ENCODE measurements at places on chromosomes 3 and 15.
A peak's percentile ranks its signal among the peaks of the same experiment; 100 is the strongest.

DNA sequence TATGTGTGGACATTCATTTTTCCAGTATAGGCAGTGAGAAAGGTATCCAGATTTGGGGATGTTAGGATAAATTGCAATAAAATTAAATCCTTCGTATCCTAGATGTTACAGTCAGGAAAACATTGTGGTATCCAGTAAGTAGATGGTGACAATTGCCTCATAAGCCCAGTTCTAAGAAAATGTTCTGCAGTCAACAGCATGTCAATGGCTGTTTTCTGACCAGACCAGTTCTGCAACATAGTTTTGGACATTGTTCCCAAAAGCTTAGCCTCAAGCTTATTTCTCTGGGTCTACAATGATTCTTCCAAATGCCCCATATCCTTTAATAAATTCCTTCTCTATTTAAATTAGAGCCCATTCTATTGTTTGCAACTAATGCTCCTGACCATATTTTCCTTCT lies 480.7 kb downstream of the FHIT start:
- H3K27me3 ChIP-seq: no peaks in the 10 kb centered on the region
- no peak overlapping the region for H3K4me3 ChIP-seq
- no peaks in the 10 kb centered on the region for H3K4me1 ChIP-seq
- no peak overlapping the region for H3K27ac ChIP-seq

DNA sequence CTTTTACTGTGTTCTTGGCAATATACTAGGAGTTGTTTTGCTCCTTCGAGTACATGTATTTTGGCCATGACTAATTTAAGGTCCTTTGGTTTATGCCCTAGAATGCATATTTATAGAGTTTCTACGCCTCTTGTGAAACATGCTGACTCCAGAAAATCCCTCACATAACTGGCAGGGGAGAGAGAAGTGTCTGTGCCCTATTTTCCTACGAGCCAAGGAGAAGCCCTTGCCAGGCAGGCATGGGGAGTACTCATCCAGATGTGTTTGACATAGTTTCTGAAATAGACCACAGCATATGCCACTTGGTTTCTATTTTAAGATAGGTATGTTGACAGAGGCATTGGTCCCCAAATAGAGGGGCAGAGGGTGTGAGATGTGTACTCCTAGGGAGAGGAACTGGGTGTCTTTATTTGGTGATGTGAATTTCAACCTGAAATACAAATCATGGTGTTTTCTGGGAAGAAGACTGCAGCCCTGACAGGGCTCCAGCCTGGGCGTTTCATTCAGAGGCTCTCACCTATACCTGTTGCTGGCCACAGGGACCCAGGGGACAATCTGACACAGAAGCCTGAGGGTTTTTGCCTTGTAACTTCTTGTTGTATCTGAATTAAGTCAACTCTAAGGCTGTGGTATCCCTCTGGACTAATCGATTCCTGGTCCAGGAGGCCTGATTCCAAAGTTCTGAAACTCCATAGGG lies 267.8 kb upstream of the C2CD4B start:
- no peaks in the 10 kb centered on the region for H3K27me3 ChIP-seq
- no peak overlapping the region for H3K4me3 ChIP-seq
- DNase-seq: no peak
- H3K27ac ChIP-seq: no peak overlapping the region
- H3K36me3 ChIP-seq: no peaks in the 10 kb centered on the region

GRCh38 chr3:69108811-69109210 lies 13.6 kb downstream of the LMOD3 start:
- DNase-seq: no peak
- H3K4me3 ChIP-seq: no peak overlapping the region
- peaks cover 20% of the 10 kb centered on the region for H3K36me3 ChIP-seq
- peaks cover 10% of the 10 kb centered on the region for H3K4me1 ChIP-seq
- peak overlapping the region; percentile 59 for H3K27ac ChIP-seq
- H3K27me3 ChIP-seq: no peaks in the 10 kb centered on the region

GRCh38 chr15:28896951-28897350 lies 11.2 kb downstream of the APBA2 start:
- no peaks in the 10 kb centered on the region for H3K27me3 ChIP-seq
- no peaks in the 10 kb centered on the region for H3K36me3 ChIP-seq
- no peak for DNase-seq
- no peaks in the 10 kb centered on the region for H3K4me1 ChIP-seq
- H3K27ac ChIP-seq: no peak overlapping the region

DNA sequence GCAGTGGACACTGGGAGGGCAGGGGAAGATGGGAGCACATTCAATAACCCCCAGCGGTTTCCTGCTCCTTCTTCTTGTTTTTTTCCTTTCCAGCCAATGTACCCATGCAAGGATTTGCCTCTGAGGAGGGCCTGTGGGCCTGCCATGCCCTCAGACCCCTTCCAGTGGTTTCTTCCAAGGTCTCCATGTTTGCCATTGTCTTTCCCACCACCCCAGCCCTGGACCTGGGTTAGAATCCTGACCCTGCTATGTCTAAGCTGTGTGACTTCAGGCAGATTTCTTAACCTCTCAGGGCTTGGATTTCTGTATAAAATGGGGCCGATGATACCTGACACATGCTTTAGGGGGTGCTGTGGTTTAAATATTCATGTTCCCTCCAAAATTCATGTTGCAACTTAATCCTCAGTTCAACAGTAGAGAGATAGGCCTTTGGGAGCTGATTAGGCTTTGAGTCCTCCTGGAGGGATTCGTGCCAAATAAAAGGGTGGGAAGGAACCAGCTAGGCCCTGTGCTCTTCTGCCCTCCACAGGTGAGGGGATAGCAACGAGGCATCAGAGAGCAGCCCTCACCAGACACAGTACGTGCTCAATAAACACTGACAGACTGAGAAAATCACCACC lies 46.3 kb upstream of the FLNB start:
- peaks cover 19% of the 10 kb centered on the region for H3K4me1 ChIP-seq
- no peak for DNase-seq
- no peaks in the 10 kb centered on the region for H3K27me3 ChIP-seq
- no peaks in the 10 kb centered on the region for H3K36me3 ChIP-seq
- H3K4me3 ChIP-seq: no peak overlapping the region
- H3K27ac ChIP-seq: no peak overlapping the region

GRCh38 chr3:69324362-69325025 lies 61.4 kb downstream of the FRMD4B start:
- DNase-seq: no peak
- H3K4me3 ChIP-seq: no peak overlapping the region
- peak overlapping the region; percentile 5 for H3K27ac ChIP-seq
- peaks cover 50% of the 10 kb centered on the region for H3K4me1 ChIP-seq
- no peaks in the 10 kb centered on the region for H3K36me3 ChIP-seq

DNA sequence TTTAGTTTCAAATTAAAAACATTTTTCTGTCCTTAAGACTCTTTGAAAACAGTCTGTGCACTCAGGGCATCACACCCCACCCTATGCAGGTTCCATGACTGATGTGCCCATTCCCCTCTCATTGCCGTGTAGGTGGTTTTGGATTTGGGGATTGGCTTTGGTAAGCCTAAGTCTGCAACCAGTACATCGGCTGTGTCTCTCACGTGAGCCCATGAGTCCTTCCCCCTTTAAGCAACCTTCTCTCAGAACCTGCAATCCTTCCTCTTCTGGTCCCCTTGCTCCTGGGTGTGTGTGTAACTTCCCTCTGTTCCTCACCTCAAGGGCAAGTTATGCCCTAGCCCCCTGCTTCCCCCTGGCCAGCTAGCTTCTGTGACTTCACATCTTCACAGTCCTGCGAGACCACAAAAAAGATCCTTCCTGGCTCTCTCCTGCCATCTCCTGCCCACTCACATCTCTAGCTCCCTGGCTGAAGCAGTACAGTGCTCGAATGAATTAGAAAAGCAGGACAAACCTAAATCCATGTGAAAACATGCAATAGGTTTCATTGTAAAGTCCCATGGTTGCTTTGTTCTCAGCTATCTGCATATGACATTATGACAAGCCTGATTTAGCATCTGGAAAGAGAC lies 126.7 kb downstream of the UACA start:
- H3K36me3 ChIP-seq: no peaks in the 10 kb centered on the region
- H3K4me1 ChIP-seq: peaks cover 3% of the 10 kb centered on the region
- H3K4me3 ChIP-seq: no peak overlapping the region
- H3K27me3 ChIP-seq: peaks cover 29% of the 10 kb centered on the region

DNA sequence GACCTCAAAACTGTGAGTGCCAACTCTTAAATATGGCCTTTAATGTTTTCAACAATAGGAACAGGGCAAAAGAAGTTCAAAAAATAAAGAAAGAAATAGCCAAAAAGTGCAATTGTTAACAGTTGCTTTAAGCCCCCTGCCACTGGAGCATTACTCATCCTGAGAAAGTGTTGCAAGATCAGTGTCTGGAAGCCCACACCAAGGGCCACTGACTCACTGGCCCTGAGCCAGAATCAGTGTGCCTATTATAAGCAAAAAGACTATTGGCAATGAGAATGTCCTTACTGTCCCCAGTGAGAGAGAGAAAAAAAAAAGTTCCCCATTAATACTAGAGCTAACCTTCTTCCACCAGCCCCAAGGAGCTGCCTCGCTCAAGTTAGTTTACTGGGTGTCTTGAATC lies 480.1 kb upstream of the ZNF385D start:
- H3K4me1 ChIP-seq: no peaks in the 10 kb centered on the region
- H3K27me3 ChIP-seq: no peaks in the 10 kb centered on the region
- H3K4me3 ChIP-seq: no peak overlapping the region

DNA sequence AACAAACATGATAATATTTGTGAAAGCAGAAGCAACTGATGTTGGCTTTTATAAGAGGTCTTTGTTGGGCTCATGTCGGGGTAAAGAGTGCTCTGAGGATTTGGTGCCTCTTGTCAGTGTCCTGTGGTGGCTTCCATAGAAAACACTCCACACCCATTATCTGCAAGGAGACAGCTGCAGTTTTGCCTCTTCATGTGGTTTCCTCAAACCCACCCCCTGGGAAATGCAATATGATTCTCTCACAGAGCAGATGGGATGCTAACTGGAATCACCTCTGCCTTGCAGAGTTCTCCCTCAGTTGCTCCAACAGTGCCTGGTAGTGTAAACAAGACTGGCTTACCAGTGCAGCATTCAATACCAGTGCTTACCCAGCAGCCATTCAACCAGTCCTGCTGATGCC lies 771.4 kb upstream of the CFAP20DC start:
- no peaks in the 10 kb centered on the region for H3K27me3 ChIP-seq
- no peak for DNase-seq
- H3K4me3 ChIP-seq: no peak overlapping the region
- H3K4me1 ChIP-seq: no peaks in the 10 kb centered on the region

- DNase-seq: no peak
- H3K27me3 ChIP-seq: peaks cover 8% of the 10 kb centered on the region
- no peaks in the 10 kb centered on the region for H3K4me1 ChIP-seq
- H3K4me3 ChIP-seq: no peak overlapping the region
- H3K36me3 ChIP-seq: no peaks in the 10 kb centered on the region
These were observed 240.0 kb downstream of the THSD4 start for GRCh38 chr15:71355268-71355667.

DNA sequence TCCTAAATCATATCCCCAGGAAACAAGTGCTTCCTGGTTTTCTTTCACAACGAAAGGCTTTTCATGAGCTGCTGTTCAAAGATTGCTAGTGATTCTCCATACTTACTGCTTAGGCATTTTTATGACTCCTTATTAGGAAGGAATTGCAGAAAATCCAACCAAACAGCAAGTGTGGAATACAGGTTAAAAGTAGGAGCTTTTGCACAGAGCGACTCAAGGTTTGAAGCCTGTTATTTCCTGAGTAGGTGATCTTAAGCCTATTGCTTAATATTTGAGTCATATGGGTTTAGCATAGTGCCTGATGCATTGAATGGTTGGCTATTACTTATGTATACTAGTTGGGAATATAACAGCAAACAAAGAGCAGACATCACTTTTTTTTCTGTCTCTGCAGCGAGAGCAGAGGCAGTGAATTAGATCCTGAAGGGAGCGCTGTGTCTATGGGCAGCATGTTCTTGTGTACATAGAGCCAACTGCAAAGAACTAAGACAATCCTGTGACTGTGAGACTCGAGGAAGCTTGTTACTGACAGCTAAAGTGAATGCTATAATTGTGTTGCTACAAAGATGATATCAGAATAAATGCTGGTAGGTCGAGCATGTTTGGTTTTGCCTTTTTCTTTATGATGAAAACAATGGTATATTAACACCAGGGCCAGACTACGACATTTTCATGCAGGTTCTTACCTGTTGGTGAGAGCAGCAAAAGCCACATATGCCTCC lies 6.3 kb downstream of the TM4SF1 start:
- peaks cover 7% of the 10 kb centered on the region for H3K27me3 ChIP-seq
- no peak for DNase-seq
- no peak overlapping the region for H3K27ac ChIP-seq
- H3K4me1 ChIP-seq: no peaks in the 10 kb centered on the region

GRCh38 chr3:195063581-195064193 lies 207.3 kb downstream of the XXYLT1 start:
- no peak overlapping the region for H3K27ac ChIP-seq
- peaks cover 22% of the 10 kb centered on the region for H3K4me1 ChIP-seq
- H3K4me3 ChIP-seq: no peak overlapping the region
- no peak for DNase-seq
- no peaks in the 10 kb centered on the region for H3K27me3 ChIP-seq

GRCh38 chr3:169813757-169814517 lies 1.2 kb upstream of the LRRC34 start:
- H3K4me3 ChIP-seq: peak overlapping the region; percentile 85
- no peaks in the 10 kb centered on the region for H3K27me3 ChIP-seq
- peaks cover 6% of the 10 kb centered on the region for H3K36me3 ChIP-seq
- DNase-seq: peak; percentile 59
- H3K4me1 ChIP-seq: peaks cover 42% of the 10 kb centered on the region
- peak overlapping the region; percentile 97 for H3K27ac ChIP-seq

GRCh38 chr3:38623539-38623938 lies 25.9 kb downstream of the SCN5A start:
- no peaks in the 10 kb centered on the region for H3K36me3 ChIP-seq
- H3K27me3 ChIP-seq: no peaks in the 10 kb centered on the region
- H3K4me3 ChIP-seq: no peak overlapping the region

GRCh38 chr3:140536926-140537726 lies 140.7 kb upstream of the TRIM42 start:
- H3K27ac ChIP-seq: no peak overlapping the region
- no peaks in the 10 kb centered on the region for H3K36me3 ChIP-seq
- no peak for DNase-seq
- H3K27me3 ChIP-seq: peaks cover 3% of the 10 kb centered on the region
- peaks cover 15% of the 10 kb centered on the region for H3K4me1 ChIP-seq
- no peak overlapping the region for H3K4me3 ChIP-seq

DNA sequence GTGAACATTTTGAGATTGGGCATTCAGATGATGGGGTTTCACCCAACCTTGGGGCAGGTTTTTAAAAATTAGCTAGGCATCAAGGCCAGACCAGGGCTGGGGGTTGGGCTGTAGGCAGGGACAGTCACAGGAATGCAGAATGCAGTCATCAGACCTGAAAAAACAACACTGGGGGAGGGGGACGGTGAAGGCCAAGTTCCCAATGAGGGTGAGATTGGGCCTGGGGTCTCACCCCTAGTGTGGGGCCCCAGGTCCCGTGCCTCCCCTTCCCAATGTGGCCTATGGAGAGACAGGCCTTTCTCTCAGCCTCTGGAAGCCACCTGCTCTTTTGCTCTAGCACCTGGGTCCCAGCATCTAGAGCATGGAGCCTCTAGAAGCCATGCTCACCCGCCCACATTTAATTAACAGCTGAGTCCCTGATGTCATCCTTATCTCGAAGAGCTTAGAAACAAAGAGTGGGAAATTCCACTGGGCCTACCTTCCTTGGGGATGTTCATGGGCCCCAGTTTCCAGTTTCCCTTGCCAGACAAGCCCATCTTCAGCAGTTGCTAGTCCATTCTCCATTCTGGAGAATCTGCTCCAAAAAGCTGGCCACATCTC lies 6.1 kb downstream of the RHO start:
- no peak overlapping the region for H3K4me3 ChIP-seq
- DNase-seq: no peak
- no peaks in the 10 kb centered on the region for H3K36me3 ChIP-seq
- no peak overlapping the region for H3K27ac ChIP-seq

- DNase-seq: no peak
- no peaks in the 10 kb centered on the region for H3K36me3 ChIP-seq
- H3K4me3 ChIP-seq: peak overlapping the region; percentile 59
- peak overlapping the region; percentile 82 for H3K27ac ChIP-seq
These were observed 33.6 kb downstream of the GPR171 start for GRCh38 chr3:151169262-151169947.

Measured in activated B cell treated with CpG ODN at 0.5 μM for 24 hours (primary cell).